ENCODE measurements at places on chromosomes 1 and 21. TPM values are rescaled to one million over a fixed set of nuclear protein-coding genes. Genes with fewer than 3 reads are reported as not detected.

- H3K4me1 ChIP-seq = no peaks in the 10 kb centered on the region
- no peaks in the 10 kb centered on the region for H3K27me3 ChIP-seq
- H3K27ac ChIP-seq = no peak overlapping the region
Measured at GRCh38 chr1:207268337-207268736, 53.1 kb upstream of the CD55 start.

GRCh38 chr1:43232074-43232473 lies 37.7 kb upstream of the TMEM125 start:
- peaks cover 3% of the 10 kb centered on the region for H3K4me1 ChIP-seq
- H3K27ac ChIP-seq = no peak overlapping the region
- no peak overlapping the region for H3K4me3 ChIP-seq
- DNase-seq = no peak

- H3K27ac ChIP-seq = no peak overlapping the region
- no peaks in the 10 kb centered on the region for H3K27me3 ChIP-seq
- H3K36me3 ChIP-seq = no peaks in the 10 kb centered on the region
- DNase-seq = no peak
Measured at GRCh38 chr1:19070197-19070651, 113.7 kb upstream of the IFFO2 start.

The KRTAP10-8 gene
- not detected for total RNA-seq

DNA sequence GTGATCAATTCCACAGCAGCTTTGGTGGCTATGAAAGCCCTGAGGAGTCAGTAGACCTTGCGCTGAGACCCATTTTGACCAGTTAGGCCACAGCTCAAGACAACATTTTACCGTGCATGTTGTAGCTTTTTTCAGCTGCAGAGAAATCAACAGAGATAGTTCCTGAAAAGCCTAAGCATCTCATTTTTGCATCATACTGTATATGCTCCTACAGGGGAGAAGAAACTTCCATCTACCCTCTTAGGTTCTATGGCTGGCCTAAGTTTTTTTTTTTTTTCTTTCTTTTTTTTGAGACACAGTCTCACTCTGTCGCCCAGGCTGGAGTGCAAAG lies 24.8 kb upstream of the EYA3 start:
- H3K4me3 ChIP-seq = no peak overlapping the region
- H3K27ac ChIP-seq = no peak overlapping the region
- no peak for DNase-seq
- H3K27me3 ChIP-seq = peaks cover 8% of the 10 kb centered on the region
- peaks cover 7% of the 10 kb centered on the region for H3K4me1 ChIP-seq
- no peaks in the 10 kb centered on the region for H3K36me3 ChIP-seq

GRCh38 chr1:63747445-63747844 lies 26.4 kb upstream of the ROR1 start:
- H3K36me3 ChIP-seq = no peaks in the 10 kb centered on the region
- peaks cover 2% of the 10 kb centered on the region for H3K4me1 ChIP-seq
- H3K4me3 ChIP-seq = no peak overlapping the region
- DNase-seq = no peak

The PALMD gene
- not detected for total RNA-seq

DNA sequence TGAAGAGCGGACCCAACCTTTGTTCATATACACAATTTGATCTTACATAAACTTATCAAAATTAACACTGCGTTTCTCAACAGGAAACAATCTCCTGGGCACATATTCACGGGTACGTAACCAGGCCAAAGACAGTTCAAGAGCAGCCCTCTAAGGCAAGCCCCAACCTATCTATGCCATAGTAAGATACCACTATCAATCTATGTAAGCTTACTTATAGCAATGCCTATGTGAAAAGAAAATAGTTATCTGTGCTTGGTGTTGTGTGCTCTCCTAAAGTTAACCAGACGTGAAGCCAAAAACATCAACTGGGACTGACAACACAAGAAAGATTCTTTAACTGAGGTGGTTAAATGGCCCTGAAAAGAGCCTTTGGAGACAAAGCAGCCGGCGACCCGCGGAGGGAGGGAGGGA lies 49.4 kb upstream of the BOLA1 start:
- H3K4me1 ChIP-seq = peaks cover 38% of the 10 kb centered on the region
- H3K36me3 ChIP-seq = peaks cover 6% of the 10 kb centered on the region
- peak overlapping the region; percentile 96 for H3K4me3 ChIP-seq
- no peaks in the 10 kb centered on the region for H3K27me3 ChIP-seq
- no peak for DNase-seq
- H3K27ac ChIP-seq = peak overlapping the region; percentile 93

DNA sequence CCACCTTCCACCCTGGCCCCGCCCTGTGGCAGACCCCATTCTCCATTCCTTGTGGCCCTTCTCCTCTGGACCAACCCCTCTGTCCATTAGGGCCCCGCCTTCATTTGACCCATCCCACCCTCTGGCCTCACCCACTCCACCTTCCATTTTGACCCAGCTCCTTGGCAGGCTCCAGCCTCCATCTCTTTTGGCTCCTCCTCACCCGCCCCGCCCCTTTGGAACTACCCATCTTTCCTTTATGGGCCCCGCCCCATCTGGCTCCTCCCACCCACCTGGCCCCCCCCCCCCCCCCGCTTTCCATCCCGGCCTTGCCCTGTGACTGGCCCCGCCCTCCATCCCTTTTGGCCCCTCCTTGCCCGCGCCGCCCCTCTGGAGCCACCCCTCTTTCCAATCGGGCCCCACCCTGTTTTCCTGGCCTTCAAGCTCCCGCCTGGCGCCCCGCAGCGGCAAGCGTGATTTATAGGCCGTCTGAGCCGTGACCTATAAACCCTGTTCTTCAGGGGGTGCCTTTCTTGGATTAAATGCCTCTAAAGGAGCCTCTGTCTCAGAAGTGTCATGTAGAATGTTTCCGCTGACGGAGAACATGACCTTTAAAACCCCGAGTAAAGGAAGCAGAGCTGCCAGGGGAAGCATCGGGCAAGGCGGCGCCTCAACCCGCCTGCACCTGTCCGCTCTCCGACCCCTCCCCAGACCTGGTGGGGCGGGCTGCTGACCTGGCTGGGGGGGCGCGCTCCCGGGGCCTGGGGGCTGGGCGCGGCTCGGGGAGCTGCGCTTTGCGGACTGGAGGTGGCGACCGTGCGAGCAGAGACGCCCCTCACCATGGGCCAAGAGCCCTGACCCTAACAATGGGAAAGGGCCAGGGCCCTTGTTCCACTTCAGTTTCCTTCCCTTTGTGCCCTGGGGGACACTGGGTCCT lies 178.0 kb downstream of the CAMTA1 start:
- H3K36me3 ChIP-seq = no peaks in the 10 kb centered on the region
- H3K27ac ChIP-seq = no peak overlapping the region
- DNase-seq = peak; percentile 30
- peak overlapping the region; percentile 88 for H3K4me3 ChIP-seq
- H3K4me1 ChIP-seq = peaks cover 15% of the 10 kb centered on the region

GRCh38 chr1:27005648-27006496 lies 6.8 kb downstream of the TENT5B start:
- no peak overlapping the region for H3K27ac ChIP-seq
- no peaks in the 10 kb centered on the region for H3K36me3 ChIP-seq
- H3K4me1 ChIP-seq = peaks cover 2% of the 10 kb centered on the region
- H3K27me3 ChIP-seq = peaks cover 7% of the 10 kb centered on the region
- no peak overlapping the region for H3K4me3 ChIP-seq
- no peak for DNase-seq

The CD48 gene
- total RNA-seq = 386 TPM

DNA sequence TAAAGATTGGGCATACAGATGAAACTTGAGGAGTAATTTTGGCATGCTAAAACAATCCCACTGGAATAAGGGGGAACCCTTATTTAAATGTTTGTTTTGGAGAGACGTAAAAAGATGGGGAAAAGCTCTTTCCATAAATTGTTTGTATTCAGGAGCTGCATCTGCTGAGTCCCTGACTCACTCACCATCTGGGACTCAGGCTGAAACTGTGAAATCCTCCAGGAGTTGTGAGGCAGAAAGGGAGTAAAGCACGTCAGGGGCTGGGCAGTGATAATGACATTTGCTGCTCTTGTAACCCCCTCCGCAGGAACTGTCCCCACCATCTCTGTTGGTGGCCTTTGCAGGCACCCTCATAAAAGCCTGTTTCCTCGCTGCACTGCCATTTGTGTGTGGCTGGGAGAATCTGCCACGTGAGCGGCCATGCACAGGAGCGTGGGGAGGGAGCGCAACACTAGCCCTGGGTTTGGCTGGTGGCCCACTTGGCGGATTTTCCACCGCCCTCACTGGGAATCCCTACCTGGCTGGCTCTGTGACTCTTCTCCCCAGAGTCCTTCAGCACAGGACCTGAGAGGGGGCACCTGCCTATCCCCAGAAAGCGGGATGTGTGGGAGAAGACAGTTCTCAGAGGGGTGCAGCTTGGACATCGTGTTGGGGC lies 45.3 kb downstream of the ZSCAN20 start:
- no peaks in the 10 kb centered on the region for H3K4me1 ChIP-seq
- H3K27ac ChIP-seq = no peak overlapping the region
- no peaks in the 10 kb centered on the region for H3K36me3 ChIP-seq
- no peak overlapping the region for H3K4me3 ChIP-seq

DNA sequence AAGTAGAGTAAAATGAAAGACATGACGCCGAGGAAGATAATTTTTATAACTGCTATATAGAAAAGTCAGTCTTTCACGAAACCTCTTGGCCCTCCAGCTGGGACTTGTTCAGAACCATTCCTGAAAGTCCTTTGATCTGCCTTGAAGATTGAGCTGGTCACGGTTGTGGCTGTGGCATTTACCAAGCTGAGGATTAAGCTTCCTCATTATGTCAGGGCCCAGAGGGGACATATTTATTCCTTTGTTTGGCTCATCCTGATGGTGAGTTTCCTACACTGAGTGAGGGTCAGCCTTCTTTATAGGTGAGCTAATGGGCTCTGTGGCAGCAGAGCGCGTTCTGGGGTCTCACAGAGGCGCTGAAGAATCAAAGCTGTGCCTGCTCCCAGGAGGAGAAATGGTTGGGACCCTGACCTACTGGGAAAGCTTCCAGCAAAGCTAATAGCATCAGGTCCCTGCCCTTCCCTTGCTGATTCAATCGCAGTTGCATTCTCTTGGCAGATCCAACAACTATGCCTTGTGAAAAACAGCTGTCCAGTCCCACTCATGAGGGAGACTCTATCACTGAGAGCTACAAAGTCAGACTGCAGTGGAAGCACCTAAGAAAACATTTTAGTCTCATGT lies 43.2 kb upstream of the PBX1 start:
- no peak overlapping the region for H3K27ac ChIP-seq
- no peak for DNase-seq

The CRP gene
- not detected for total RNA-seq

GRCh38 chr1:10185759-10186158 lies 24.6 kb upstream of the KIF1B start:
- no peak overlapping the region for H3K27ac ChIP-seq
- H3K4me1 ChIP-seq = no peaks in the 10 kb centered on the region
- no peaks in the 10 kb centered on the region for H3K36me3 ChIP-seq
- no peak overlapping the region for H3K4me3 ChIP-seq

DNA sequence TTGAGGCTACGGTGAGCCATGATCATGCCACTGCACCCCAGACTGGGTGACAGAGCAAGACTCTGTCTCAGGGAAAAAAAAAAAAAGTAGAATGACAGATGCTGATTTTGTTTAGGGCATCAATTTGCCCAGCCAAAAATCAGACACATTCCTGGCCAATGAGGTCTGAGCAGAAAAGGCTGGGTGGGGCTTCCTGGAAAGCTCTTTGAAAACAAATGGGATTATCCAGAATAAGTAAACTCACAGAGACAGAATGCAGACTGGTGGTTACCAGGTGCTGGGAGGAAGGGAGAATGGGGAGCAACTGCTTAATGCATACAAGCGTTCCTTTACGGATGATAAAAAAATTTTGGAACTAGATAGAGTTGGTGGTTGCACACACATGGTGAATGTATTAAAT lies 10.1 kb upstream of the CITED4 start:
- no peaks in the 10 kb centered on the region for H3K27me3 ChIP-seq
- peak overlapping the region; percentile 84 for H3K27ac ChIP-seq
- no peak for DNase-seq
- H3K4me1 ChIP-seq = peaks cover 25% of the 10 kb centered on the region
